ENCODE measurements at places on chromosomes 13 and 19. TPM values are rescaled to one million over a fixed set of nuclear protein-coding genes. Genes with fewer than 3 reads are reported as not detected.

KIR2DL1 gene
- not detected for total RNA-seq

HIF3A gene
- total RNA-seq, result 67.0 TPM

TMEM272 gene
- not detected for total RNA-seq

CYSLTR2 gene
- 20.6 TPM for total RNA-seq

CBLC gene
- not detected for total RNA-seq

ZNF443 gene
- total RNA-seq, result 3.3 TPM

SSC5D gene
- 3.6 TPM for total RNA-seq

ZNF763 gene
- 2.1 TPM for total RNA-seq

CTXN1 gene
- total RNA-seq, result 17.9 TPM

DLEU7 gene
- 1.1 TPM for total RNA-seq

PPP1R12C gene
- 78.2 TPM for total RNA-seq

ZNF682 gene
- 0.14 TPM for total RNA-seq

DPF1 gene
- not detected for total RNA-seq

EFNB2 gene
- 11.3 TPM for total RNA-seq

KDM4B gene
- total RNA-seq, result 33.3 TPM

PLPP2 gene
- total RNA-seq, result 2.4 TPM
